ENCODE measurements at places on chromosomes 16 and 17.

DNA sequence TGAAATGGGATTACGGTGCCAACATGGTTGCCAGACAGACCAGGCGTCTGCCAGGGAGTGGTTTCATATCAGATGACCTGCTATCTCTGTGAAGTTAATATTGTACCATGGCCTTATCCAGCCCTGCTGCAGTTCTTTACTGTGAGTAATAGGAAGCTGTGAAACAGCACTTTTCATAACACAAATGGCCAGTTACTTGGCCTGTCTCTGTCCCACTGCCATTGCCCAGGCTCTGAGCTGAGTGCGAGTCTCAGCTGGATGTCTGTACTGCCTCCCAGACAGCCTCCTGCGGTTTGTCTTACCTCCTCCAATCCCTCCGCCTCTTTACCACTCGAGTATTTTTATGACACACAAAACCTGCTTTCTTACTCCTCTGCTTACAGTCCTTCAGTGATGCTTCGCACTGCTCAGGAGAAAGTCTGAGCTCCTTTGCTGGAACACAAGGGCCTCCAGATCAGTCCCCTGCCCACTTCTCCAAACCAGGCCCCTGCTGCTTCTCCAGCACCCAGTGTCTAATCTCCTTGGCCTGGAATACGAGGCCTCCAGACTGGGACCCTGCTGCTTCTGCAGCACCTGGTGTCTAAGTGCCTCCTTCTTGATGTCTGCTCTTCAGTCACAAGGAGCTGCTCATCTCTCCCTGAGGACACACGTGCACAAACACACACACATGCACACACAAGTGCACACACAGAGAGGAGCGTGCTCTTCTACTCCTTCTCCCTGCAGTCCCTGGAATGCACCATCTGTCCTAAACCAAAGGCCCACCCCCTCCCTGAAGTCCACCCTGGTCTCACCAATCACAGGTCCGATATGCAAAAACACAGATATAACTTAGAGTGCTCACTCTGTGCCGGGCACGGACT lies 17.1 kb upstream of the RHOT1 start:
- no peak for DNase-seq

DNA sequence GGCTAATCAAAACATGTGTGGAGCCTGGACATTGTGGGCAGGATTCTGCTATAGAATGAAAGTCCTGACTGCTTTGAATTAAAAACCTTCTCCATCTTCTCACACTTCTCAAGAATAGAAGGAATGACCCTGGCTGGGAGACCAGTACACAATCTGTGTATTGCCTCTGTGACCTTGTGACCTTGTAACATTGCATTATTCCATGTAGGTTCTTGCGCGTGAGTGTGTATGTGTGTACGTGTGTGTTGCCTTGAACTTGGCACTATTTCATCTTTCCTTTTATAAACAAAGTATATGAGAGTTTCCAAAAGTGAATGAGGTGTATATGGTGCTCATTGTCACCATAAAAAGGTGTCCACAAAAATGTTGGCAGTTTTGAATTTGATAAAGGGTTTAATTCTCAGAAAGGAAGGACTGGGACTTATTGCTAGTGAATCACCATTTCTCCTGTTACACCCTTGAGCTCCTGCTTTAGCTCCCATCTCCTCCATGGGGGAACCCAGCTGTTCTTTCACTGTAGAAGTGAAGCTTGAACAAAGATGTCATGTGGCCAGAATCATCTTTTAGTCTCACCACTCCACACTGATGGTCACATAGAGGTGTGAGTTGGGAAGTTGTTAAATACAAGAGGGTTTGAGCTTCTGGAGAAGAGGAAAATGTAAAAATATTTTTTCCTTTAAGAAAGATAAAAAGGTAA lies 244.9 kb downstream of the FTO start:
- no peak for DNase-seq

GRCh38 chr17:73336408-73337329 lies 24.9 kb upstream of the CDC42EP4 start:
- no peak for DNase-seq

GRCh38 chr17:19940722-19941464 lies 36.7 kb downstream of the AKAP10 start:
- no peak for DNase-seq

- DNase-seq = no peak
Measured at GRCh38 chr16:27239906-27240655, 28.5 kb downstream of the NSMCE1 start.

- DNase-seq = no peak
Measured at GRCh38 chr17:40553694-40554534, 11.4 kb downstream of the CCR7 start.

DNA sequence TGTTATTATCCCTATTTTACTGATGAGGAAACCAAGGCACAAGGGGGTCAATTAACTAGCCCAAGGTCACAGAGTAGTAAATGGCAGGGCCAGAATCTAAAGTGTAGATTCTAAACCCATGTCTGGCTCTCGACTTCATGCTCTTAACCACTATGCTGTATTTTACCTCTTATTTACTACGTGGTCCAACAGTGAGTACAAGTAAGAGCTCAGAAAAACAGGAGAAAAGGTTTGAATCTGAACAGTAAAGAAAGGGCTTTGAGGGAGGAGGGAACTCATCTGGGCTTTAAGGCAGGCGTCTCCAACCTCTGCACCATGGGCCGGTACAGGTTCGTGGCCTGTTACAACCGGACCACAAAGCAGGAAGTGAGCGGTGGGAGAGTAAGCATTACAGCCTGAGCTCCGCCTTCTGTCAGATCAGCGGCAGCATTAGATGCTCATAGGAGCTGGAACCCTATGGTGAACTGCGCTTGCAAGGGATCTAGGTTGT lies 62.9 kb downstream of the SMURF2 start:
- DNase-seq = no peak

DNA sequence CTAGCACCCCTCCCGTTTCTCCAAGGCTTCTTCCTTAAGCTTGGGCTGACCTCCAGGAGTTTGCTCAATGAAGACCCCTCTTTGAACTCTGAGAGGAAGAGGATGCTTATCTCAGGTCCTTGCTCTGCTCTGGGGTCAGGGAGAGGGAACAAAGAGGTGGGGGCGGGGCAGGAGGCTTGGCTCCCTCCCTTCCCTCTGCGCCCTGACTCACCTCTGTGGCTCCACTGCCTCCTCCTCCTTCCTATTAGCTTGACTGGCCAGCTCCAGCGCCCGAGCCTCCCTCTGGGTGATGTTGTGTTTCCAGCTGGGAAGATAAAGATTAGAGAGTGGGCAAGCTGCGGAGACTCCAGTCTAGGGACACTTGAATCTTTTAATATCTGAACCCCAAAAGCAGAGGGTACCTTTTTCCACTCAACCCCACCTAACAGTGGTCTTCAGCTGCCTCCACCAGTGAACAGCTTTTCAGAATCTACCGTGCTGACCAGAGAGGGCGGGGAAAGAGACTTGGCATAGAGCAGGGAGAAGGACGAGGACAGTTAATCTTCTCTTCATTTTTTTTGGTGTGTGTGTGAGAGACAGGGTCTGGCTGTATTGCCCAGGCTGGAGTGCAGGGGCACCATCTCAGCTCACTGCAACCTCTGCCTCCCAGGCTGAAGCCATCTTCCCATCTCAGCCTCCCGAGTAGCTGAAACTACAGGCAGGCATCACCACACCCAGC lies 6.7 kb downstream of the GIP start:
- no peak for DNase-seq

DNA sequence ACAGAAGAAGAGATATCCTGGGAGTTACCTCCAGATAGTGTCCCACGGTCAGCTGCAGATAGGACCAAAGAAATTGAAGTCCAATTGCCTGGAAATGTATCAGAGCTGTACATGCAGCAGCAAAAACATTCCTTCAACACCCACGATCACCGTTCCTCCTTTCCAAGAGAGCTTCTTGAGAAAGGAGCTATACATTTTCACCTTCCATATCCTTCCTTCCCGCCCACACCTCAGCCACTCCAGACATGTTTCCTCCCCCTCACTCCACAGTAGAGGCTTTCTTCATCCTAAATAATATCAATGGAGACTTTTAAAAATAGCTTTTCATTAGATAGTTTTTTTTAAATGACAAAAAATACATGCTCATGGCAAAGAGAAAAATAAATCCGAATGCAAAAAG lies 87.6 kb downstream of the HS3ST2 start:
- no peak for DNase-seq

DNA sequence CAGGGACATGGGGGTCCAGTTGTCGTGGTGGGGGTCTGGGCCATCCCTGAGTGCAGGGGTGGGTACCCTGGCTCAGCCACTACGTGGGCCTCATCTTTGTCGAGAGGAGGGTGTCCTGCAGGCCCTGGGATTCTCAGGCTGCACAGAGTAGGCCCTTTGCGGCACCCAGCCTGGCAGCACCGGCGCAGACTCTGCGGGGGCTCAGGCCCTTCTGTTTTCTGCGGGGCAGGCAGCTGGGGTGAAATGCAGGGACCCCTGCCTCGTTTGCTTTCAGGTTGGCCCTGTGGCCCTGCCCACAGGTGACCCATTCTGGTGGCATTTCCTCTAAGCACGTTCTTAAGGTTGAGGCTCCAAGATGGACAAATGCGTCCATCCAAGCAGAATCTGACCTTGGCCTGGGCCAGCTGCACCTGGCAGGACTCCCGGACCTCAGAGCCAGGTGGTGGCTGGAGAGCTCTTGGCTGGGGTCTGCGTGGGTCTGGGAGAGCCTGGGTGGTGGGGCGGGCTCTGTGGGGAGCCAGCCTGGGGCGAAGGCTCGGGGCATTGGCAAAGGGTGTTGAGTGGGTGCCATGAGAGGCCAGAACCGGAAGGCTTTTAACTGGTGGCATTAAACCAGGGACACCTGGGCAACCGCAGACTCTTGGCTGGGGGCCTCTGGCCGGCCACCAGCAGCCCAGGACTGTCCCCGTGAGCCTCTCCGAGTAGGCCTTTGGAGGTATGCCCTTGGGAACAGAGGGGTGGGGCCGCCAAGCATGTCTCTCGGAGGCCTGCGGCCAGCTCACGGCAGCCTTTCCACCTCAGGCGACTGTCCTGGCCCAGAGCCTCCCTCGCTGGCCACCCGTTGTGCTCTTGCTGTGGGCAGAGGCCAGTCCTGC lies 16.9 kb downstream of the PRSS27 start:
- DNase-seq = no peak

- DNase-seq = no peak
Measured at GRCh38 chr17:67021743-67022450, 22.5 kb upstream of the CACNG1 start.

GRCh38 chr16:20214401-20214800 lies 112.9 kb downstream of the GP2 start:
- no peak for DNase-seq

- no peak for DNase-seq
Measured at GRCh38 chr16:8733849-8734540, 59.6 kb downstream of the ABAT start.

GRCh38 chr17:74368341-74369081 lies 1.2 kb downstream of the GPR142 start:
- DNase-seq = peak; percentile 71

DNA sequence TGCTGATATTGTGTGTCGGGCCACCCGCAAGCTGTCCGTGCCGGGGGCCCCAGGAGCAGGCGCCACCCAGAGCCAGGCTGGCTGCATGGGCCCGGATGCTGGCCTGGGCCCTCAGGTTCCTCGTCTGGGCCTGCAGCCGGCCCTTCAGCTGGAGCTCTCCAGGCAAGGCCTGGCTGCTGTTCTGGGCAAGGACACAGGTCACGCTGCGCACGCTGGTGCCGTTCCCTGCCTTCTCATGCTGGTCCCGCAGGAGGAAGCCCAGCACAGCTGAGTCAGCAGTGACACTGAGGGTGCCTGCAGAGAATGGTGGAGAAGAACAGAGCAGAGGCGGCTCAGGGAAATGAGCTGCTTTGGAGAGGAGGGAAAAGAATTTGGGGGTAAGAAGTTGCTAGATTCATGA lies 79.9 kb downstream of the RMI2 start:
- DNase-seq = no peak

- DNase-seq = no peak
Measured at GRCh38 chr17:57240648-57241047, 15.7 kb upstream of the MSI2 start.

DNA sequence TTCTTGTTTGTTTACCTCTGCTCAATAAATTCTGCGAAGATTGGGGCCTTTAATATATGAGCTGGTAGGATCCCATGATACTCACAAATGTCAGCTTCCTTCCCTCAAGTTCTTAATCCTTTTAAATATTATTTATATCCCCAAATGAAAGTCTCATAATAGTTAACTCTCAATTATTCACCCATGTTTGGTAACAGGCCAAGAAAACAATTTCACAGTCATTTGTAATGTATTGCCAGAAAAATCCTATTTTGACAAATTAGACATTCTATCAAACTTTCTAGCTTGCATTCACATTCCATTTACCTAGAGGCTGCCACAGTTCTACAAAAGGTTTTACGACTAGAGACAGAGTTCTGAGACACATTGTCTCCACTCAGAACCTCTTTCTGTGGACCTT lies 441.2 kb downstream of the UTP18 start:
- no peak for DNase-seq

- no peak for DNase-seq
Measured at GRCh38 chr16:29876594-29877249, 13.7 kb upstream of the CDIPT start.

DNA sequence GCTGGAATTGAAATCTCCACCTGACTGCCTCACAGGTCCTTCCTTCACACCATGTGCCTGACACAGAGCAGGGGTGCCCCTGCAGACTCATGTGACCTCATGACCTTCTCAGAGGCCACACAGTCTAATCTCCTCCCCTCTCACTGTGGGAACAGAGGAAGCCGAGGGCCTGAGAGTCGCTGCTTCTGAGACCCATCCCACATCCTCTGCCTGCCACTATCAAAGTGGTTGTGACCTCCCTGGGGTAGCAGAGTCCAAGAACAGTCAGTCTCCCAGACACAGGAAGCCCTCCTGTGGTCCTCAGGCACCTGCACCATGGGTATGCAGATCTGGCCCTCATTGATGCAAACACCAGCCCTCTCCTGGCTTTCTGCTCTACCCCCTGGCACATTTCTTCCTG lies 78.5 kb downstream of the RAB11FIP4 start:
- DNase-seq = no peak

- no peak for DNase-seq
Measured at GRCh38 chr16:13697568-13697967, 222.4 kb upstream of the ERCC4 start.

- DNase-seq = peak; percentile 66
Measured at GRCh38 chr17:39231591-39232551, 6.1 kb upstream of the STAC2 start.

- DNase-seq = no peak
Measured at GRCh38 chr17:64252831-64253230, 10.2 kb downstream of the TEX2 start.

GRCh38 chr16:56298948-56299596 lies 107.8 kb downstream of the GNAO1 start:
- DNase-seq = no peak

DNA sequence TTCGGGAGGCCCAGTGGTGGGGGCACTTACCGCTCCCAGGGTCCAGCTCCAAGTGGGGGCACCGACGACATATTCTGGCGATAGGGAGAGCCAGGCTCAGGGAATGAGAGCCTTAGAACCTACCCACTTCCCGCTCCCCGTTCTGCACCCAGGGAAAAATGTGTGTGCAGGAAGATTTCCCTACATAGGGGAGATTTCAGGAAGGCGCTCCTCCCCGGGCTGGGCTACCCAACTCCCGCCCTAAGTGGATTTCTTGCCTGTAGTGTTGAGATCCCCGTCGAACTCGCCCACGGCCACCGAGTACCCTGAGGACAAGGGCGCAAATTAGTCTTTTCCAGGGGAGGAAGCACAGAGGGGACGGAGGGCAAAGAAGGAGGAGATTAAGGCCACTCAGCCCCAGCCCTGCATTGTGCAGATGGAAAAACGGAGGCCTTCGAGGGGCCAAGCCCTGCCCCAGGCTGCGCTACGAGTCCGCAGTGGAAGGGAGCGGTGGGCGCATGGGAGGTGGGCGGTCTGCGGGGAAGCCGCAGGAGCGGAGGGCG lies 5.1 kb downstream of the ITGA2B start:
- no peak for DNase-seq
